Tibial nerve (tissue), 4 donors: ENCODE measurements at places on chromosomes 2 and 18.

DNA sequence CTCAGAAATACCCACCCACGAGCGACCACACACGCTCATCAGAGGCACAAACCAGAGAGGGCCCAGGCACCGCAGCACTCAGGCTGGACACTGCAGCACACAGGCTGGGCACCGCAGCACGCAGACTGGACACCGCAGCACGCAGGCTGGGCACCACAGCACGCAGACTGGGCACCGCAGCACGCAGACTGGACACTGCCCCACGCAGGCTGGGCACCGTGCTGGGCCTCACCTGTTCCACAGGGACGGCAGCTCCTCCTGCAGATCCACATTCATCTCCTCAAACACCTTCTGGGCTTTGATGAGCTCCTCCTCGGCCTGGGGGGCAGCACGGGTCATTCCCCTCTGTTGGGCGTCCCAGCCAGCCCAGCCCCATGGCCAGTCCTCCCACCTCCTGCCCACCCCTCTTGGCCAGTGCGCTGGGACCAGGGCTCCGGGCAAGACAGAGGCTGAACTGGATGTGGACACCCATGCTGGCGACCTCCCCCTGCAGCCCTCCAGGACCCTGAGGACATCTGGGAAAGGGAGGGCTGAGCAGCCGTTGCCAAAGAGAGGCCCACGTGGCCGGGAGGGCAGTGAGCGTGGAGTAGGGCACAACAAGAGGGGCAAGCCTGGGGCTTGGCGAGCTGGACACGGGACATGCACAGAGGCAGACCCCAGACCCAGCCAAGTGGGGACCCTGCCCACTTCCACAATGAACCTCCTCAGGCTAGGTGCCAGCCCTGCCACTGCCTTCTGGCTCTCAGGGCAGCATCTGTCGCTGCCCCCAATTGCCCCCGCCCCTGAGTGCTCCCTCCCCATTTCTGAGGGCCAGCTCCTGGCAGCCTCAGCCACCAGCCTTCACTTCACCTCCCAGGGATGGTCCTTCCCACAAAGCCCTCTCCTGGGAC is 43.0 kb downstream of the BIN1 start:
- DNase-seq, result no peak

DNA sequence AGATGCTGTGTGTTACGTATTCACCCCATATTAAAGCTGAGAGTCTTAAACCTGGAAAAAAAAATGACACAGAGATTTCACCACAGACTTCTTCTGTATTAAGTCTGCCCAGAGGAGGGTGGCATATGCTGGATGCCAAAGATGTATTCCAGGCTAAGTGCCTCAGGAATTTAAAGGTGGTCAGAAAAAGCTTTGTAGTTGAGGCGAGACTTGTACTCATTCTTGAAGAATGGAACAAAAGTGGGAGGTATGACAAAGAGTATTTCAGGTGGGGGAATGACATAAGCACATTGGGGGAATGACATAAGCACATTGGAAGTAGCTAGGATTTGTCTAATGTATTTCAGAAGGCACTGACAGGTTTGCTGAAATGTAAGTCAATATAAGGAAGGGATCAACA is 98.6 kb downstream of the BABAM2 start:
- DNase-seq, result no peak

DNA sequence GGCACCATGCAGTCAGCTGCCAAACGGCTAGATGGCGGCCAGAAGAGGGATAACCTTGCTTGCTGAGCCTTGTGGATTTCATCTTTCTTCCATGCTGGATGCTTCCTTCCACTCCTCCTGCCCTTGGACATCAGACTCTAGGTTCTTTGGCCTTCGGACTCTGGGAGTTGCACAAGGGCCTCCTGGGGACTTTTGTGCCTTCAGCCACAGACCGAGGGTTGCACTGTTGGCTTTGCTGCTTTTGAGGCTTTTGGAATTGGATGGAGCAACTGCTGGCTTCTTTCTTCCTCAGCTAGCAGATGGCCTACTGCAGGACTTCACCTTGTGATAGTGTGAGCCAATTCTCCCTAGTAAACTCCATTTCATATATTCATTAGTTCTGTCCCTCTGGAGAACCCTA is 31.0 kb downstream of the STRADB start:
- no peak for DNase-seq

- DNase-seq, result no peak
Measured at GRCh38 chr2:115303-115702, 69.0 kb upstream of the FAM110C start.

- no peak for DNase-seq
Measured at GRCh38 chr2:119668546-119668945, 10.5 kb upstream of the TMEM177 start.

GRCh38 chr2:105496271-105496670 is 97.4 kb upstream of the FHL2 start:
- peak; percentile 43 for DNase-seq

DNA sequence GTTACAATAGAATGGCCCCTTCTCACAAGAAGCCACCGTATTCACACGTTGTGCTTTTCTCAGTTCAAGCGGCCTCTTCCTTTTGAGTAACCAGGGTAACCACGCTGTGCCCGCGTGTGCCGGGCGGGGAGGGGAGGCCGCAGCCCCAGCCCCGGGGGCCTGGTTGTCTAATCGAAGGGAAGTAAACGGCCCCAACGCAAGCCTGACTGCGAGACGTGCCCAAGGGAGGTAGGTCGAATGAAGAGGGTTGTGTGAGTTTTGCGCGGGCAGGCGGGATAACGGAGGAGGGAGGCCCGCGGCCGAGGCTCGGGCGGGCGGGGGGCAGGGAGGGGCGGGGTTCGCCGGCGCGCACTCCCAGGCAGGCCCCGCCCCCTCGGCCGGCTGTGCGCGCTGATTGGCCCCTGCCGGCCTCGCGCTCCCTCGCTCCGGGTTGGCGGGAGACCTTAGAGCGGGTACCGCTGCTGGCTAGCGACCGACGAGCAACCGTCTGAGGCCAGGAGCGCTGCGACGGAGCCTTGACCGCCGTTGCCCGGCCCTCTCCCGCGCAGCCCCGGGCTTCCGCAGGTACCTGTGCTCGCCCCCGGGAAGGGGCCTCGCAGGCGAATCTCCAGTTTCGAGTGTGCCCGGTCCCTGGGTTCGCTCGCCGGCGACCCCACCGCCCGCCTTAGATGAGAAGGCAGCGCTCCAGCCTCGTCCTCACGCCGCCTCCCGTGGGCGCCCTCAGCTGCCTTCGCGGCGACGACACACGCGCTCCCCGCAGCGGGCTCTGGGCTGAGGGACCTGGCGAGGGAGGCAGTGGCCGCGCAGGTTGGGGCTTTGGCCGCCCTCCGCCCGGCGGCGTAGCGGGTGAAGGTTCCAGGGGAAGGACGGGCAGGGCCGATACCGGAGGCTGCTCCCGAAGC is at the start of gene SPDYA:
SPDYA (plus strand) TSS at position 451 of the 902 bp plus-strand sequence. CDS start 5,181 bp downstream, outside the sequence.
- DNase-seq, result no peak

DNA sequence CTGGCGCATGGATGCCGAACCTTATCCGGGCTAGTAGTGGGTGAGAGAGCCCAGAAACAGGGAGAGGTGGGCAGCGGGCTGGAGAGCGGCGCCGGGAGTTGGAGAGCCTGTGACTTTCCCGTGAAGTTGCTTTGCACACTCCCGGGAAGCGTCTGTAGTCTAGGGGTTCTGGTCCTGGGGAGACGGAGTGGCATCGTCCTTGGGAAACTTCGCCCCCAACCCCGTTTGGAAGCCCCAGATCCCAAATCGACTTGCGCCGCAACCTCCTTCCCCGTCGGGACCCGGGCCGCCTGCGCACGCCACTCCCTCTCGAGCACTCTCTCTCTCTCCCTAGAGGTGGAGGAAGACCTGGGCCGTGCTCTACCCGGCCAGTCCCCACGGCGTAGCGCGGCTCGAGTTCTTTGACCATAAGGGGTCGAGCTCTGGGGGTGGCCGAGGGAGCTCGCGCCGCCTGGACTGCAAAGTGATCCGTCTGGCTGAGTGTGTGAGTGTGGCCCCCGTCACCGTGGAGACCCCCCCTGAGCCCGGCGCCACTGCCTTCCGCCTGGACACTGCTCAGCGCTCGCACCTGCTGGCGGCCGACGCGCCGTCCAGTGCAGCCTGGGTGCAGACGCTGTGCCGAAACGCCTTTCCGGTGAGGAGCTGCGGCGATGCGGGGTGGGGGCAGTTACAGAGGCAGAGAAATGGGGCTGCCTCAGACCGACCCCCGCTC is 456 bp downstream of the DOK1 start:
- no peak for DNase-seq

DNA sequence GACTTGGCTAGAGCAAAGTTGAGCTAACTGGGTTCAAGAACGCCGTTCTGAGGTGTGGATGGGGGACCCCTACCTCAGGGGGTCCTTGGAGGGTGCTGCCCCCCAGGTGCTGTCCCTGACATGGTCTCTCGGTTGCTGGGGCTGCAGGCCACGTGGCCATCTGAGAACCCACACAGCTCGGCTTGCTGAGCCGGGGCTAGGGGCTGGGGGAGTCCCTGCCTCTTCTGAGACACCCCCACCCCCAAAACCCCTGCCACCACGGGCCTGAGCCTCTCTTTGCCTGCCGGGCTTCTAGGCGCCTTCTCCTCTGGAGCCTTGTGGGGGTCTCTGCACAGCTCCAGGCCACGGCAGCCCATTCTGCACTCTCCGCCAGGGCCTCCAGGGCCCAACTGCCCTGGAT is 52.0 kb upstream of the LAMA1 start:
- no peak for DNase-seq

GRCh38 chr2:241739651-241740050 is 5.2 kb downstream of the D2HGDH start:
- DNase-seq, result no peak

DNA sequence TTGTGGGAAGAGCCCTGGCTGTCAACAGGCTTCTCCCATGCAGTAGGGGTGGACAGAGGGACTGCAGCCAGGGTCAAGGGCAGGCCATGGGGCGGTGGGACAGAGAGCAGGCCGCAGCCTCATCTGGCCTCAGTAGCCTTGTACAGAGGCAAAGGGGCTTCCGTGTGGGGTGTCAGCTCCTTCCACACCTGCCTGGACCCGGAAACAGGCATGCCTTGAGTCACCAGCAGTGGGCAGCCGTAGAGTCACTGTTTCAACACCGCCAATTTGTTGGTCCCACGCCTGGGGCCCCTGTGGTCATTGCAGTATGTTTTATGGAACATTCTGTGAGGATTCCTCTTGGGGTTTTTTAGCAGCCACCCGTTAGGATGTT is 173.0 kb downstream of the SMAD7 start:
- DNase-seq, result no peak

- DNase-seq, result no peak
Measured at GRCh38 chr18:36350839-36351469, 53.4 kb downstream of the FHOD3 start.

DNA sequence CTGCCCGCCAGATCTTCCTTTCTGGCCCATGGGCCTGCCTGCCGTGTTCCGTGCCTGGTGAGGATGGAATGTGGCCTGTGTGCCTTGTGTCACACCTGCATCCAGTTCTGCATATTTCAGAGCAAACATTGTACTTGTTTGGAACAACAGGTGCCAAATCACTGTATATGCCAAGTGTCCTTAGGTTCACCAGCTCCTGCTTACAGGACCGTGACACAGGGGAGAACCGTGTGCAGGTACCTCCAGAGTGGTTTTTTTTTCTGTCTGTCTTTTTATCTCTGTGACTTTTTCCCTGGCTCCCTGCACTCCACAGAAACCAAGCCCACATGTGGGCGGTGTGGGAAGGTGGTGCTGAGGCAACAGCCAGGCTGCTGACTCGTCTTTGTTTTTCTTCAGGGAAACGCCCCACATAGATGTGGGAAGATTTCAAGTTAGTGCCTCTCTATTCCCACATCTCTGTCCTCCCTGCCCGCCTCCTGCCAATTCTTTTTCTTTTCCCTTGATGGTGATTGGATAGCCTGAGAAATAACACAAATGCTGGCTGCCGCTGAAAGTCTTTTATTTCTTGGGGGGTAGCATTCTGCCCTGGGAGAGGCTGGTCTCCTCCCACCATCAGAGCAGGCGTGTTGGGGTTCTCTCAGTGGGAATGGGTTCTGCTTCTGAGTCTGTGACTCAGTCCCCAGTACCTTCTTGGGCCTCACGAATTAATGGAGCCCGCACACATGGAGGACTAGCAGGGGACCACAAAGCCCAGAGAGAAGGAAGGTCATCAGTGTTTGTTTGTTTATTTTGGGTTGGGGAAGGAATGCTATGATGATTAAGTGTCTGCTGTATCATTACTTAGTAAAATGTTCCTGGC is 21.4 kb downstream of the GRHL1 start:
- DNase-seq, result no peak

- no peak for DNase-seq
Measured at GRCh38 chr2:63614983-63615945, 26.5 kb downstream of the MDH1 start.

- no peak for DNase-seq
Measured at GRCh38 chr2:210519594-210519993, 36.8 kb upstream of the CPS1 start.

DNA sequence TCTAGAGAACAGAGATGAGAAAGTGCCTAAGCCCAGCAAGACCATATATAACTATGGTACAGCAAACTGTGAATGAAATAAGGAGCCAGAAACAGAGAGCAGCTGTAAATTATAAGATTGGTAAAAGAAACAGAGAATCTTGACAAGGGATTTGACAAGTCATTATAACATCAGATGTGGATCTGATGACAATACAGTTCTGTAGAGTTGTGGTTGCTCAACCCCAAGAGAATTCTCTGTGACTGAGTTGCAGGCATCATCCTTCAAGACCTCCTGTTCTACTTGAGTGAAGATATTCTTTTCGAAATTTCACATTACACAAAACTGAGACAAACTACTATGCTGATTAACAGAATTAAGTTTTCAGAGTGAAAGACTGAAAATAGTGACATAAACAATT is 343.1 kb upstream of the SLC39A10 start:
- no peak for DNase-seq

DNA sequence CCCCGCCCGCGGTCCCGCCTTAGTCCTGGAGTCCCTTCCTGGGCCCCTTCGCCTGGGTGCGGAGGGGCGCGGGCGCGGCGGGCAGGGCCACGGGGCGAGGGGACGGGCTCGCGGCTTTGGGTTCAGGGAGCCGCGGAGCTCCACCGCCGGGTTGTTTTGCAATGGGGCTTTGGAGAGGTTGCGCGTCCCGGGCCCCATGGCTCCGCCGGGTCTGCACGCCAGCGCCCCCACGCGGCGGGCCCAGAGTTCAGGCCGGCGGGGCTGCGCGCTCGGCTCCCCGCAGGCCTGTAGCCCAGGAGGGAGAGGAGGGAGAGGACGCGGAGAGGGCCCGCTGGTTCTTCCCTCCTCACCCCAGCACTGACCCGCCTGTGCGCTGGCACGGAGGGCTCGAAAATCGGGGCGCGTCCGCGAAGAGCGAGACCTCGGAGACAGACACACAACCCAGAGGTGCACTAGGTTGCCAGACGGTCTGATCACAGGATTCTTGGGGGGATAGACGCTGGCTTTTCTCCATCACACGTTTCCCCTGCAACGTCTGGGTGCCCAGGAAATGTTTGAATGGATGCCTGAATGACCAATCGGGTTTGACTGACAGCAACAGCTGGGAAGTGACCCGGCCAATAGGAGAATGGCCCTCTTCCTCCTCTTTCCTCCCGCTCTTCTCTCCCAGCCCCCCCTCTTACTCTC is 4.9 kb upstream of the SIX2 start:
- DNase-seq, result no peak

DNA sequence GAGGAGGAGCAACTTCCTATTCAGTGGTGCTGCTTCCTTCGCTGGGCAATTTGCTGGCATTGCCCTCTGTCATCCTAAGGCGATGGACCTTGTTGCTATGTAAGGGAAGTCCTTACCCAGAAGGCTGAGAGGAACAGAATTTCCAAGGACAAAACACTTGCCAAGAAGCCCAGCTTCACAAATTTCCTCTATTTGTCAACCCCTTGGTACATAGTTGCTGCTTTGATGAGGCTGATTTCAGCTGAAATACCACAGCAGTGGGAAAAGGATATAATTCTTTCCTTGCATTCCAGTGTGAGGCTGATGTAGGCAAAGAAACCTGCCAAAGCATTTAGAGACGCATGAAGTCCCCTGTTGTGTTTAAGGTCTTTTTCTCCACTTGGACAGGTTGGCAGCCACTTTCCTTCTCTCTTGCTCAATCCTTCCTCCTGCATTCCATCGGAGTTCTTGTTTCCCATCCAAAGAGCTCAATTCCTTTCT is 16.4 kb upstream of the ST3GAL5 start:
- no peak for DNase-seq
